Stimulated activated CD8-positive, alpha-beta memory T cell treated with anti-CD3 and anti-CD28 coated beads, Interleukin-15, amount 100 ng/mL, for 24 hours (primary cell): ENCODE measurements at places on chromosomes 1 and 21.

GRCh38 chr1:31830065-31830464 lies 14.2 kb upstream of the SPOCD1 start:
- no peak for DNase-seq

GRCh38 chr1:228979325-228979699 lies 244.0 kb downstream of the RHOU start:
- DNase-seq, result no peak

- no peak for DNase-seq
Measured at GRCh38 chr1:60388092-60388987, 314.8 kb upstream of the C1orf87 start.

GRCh38 chr1:6612641-6613360 lies 730 bp upstream of the PHF13 start:
- DNase-seq, result no peak

DNA sequence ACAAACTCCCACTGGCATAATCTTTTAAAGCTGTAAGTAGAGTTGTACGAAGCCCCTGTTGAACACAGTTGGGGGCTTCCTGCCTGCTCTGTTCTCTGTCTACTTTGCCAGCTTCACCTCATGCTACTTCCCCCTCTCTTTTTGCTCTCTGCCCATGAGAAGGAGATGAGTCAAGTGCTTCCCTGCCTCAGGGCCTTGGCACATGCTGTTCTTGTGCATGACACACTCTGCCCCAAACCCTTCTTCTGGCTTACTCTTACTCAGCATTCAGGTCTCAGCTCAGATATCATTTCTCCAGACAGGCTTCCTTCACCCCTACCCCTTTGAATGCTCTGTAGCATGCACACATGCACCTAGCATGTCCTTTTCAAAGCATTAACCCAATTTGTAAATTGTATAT lies 208.8 kb downstream of the FOXD2 start:
- no peak for DNase-seq

DNA sequence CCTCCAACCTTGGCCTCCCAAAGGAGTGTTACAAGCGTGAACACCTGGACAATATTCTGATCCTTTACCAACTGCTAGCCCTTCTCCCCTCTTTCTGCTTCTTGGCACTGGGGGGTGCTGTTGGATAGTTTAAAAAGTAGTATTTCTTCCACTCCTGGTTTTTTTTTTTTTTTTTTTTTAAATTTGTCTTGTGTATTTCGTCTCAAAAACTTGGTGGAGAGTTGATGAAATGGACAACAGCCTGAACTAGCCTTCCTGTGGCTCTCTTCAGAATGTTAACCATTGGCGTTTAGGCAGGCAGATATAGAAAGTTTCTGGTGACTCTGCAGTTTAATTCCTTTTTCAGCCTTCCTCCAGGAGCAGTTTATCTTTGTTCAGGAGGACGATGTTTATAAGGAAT lies 69.7 kb upstream of the USP24 start:
- no peak for DNase-seq

DNA sequence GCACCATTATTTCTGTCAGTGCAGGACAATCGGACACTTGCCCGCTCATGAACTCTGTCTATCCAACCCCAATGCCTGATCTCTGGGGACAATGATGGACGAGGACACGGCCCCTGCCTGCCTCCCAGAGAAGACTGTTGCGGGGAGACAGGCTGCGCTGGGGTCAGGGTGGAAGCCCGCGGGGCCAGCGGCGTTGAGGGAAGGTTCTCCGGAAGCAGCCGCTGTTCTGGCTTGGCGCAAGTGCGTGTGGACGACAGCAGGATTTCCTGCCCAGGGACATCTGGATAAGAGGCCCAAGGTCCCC lies 18.8 kb downstream of the RHBG start:
- DNase-seq, result no peak

GRCh38 chr1:41277371-41277975 lies 35.4 kb upstream of the SCMH1 start:
- no peak for DNase-seq

DNA sequence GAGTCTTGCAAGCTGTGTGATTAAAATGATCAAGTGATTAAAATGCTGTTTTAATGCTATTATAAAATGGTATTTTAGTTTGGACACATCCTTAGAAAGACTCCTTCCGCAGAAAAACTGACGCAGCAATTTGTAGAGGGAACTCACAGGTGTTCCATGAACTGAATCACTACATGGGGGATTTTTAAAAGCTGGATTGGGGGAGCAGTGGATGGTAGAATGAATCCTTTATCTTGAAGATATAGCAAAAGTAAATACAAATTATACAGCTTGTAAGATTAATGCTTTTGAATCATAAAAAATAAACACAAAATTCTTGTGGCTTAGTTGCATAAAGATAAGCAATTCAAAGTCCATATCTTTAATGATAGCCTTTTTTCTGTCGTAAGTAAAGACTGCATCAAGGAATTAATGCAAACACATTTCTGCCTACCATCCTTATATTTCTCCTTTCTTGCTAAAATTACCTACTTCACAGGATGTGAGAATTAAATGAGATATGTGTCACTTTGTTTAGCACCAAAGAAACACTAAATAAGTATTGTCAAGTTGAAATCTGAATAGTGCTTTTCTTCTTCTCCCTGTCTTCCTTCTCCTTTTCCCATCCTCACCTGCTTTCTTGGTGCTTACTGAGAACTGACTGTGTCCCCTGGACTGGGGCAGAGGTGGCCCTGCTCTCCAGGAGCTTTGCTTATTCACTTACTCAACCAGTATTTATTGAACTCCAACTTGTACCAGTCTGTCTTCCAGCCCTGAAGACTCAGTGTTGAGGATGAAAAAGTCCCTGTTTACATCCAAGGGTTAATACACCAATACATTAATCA lies 61.5 kb upstream of the F3 start:
- DNase-seq, result no peak

DNA sequence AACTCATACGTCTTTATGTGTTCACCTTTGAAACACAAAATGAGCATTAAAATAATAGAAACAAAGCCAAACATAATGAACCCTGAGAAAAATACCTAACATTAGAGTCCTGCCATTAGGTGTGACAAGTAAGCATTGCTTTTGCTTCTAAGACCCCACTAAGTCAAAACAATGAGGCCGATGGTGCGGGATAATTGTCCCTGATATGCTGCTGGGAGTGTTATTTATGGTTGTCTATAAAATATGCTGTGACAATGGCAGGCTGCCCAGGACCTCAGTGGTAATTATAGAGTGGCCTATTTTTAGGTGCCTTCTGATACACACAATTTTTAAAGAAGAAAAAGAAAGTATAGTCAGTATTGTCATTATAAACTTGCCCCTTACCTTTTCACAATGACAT lies 1423.1 kb downstream of the AMY1C start:
- no peak for DNase-seq

GRCh38 chr1:172775606-172776005 lies 116.7 kb downstream of the FASLG start:
- no peak for DNase-seq

DNA sequence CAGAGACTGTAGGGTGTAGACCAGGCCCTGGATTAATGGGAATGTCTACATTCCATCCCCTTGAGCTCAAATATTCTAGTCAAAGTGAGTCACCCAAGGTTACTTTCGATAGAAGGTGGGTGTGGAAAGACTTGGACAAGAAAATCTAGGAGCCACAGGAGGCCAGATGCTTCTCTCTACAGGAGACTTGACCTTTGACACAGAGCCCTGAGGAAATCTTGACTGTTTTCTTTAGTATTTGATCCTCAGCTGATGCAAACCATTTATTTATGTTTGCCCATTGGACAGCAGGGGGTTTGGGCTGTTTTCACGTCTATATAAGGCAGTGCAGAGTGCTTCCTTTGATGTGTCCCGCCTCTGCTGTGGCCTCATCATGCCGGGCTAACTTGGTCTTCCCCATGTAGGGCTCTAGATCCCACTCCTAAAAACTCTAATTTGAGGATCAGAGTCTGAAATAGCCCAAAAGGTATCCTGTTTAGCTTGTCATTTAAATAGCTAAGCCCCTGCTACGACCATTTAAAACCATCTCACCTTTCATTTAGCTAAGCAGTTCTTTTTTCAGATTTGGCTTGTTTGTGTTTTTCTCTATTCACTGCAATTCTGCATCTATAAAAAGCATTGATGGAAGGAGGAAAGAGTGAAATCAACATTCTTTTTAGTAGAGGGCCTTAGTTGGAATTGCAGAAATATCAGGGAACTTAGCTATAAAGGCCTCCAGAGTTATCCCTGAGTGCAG lies 15.5 kb upstream of the MAP3K7CL start:
- no peak for DNase-seq

- no peak for DNase-seq
Measured at GRCh38 chr1:24896176-24896575, 33.9 kb downstream of the RUNX3 start.

- no peak for DNase-seq
Measured at GRCh38 chr1:93905051-93905450, 4.2 kb downstream of the GCLM start.

GRCh38 chr1:206905295-206906164 lies 8.3 kb downstream of the IL24 start:
- DNase-seq, result no peak

DNA sequence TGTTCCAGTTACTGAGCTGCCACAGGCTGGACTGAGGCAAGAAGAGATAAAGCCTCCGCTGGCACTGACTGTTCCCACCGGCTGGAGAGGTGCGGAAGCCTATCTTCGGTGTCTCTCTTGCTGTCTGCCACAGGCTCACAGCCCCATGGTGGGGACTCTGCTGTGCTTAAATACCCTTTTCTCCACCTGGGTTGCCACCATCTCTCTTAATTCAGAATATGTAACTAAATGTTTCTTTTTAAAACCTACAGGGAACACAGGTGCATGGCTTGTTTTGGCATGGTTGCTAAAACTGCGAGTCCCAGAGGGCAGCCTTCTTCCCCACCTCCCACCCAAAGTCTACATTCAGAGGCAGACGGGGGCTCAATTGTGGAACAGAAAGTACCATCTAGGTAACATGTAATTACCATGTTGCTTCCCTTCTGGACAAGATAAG lies 8.1 kb upstream of the LBR start:
- no peak for DNase-seq

GRCh38 chr1:229207916-229208315 lies 63.0 kb upstream of the RAB4A start:
- DNase-seq, result no peak

- DNase-seq, result no peak
Measured at GRCh38 chr21:38081708-38082107, 165.5 kb upstream of the KCNJ6 start.

DNA sequence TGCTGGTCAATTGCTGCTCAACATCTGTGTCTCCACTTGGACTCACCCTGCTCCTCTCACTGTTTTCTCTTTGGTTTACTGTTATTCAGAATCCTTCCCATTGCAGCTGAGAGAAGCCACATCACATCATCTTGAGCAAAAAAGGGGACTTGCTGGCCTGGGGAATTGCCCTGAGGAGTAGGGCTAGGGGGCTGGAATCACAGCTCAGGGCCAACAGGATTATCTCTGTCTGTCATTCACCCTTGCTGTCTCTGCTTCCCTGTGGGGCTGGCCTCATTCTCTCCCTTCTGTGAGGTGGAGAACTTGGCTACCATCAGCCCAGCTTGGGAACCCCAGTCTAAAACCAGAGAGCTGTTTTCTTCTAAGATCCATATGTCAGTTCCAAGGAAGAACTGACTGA lies 140.7 kb upstream of the WNT4 start:
- no peak for DNase-seq

DNA sequence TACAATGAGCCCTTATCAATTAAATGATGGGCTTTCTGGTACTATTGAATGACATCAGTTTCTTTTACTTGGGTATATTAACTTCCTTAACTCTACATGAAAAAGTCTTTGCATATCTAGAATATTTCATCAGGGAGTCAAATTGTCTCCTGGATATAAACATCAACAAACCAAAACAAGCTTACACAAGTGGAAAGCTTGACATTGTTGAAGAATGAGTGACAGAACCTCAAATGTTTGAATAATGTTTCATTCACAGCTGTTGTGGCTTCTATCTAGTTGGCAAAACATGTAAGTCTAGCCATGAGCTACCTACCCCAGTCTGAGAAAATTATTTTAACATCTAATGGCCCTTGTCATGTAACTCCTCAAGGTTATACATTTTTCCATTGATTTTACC lies 604.8 kb upstream of the ADAMTS5 start:
- DNase-seq, result no peak

- DNase-seq, result no peak
Measured at GRCh38 chr1:41348394-41348793, 12.8 kb upstream of the FOXO6 start.

DNA sequence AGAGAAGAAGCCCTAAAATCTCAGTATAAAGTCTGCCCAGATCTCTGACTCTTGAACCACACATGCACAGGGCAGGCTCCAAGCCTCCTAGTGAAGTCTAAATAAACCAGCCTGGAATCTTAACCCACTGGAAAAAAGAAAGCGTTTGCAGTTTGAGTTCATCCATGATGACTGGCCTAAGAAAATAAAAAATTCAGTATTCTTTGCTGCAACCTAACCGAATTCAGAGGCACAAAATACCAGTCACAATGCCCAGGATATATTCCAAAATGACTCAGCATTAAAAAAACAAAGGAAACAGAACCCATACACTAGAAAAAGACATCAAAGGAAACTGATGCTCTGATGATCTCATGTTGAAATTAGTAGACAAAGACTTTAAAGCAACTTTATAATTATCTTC lies 269.2 kb downstream of the SDCCAG8 start:
- no peak for DNase-seq

GRCh38 chr1:5125208-5125607 lies 470.8 kb downstream of the AJAP1 start:
- no peak for DNase-seq
